ENCODE measurements at places on chromosomes 4 and X.

DNA sequence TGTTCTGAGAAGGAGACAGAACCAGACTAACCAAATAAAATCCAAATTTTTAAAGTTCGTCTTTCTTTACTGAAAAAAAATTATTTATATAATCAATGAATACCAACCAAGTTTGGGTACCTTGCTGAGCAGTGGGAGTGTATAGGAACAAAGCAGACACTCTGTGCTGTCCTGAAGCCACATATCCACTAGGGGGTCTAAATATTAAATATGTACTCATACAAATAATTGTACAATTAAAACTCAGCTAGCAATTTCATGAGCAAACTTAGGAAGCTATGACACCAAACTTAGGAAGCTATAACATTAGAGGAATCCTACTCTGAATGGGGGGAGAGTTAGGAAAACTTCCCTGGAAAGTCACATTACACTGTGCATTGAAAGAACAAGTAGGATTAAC lies 582.0 kb upstream of the EPHA5 start:
- no peak for DNase-seq

DNA sequence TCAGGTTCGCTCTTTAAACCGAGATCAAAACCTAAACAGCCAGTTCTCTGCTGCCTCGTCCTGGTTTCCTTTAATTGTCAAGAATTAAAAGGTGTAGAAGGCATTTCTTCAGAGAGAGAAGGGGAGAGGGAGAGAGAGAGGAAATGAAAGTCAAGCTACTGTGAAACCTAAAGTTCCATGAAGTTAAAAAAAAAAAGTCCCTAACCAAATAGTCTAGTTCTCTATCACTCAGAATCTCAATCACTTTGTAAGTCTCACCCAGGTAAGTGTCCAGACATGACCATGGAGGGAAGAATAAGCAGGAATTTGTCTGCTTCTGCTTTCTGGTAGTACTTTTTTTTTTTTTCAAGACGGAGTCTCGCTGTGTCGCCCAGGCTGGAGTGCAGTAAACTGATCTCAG lies 18.8 kb upstream of the SMIM14 start:
- no peak for DNase-seq

- no peak for DNase-seq
These were observed 330.7 kb upstream of the RASGEF1B start for GRCh38 chr4:81802285-81802846.

DNA sequence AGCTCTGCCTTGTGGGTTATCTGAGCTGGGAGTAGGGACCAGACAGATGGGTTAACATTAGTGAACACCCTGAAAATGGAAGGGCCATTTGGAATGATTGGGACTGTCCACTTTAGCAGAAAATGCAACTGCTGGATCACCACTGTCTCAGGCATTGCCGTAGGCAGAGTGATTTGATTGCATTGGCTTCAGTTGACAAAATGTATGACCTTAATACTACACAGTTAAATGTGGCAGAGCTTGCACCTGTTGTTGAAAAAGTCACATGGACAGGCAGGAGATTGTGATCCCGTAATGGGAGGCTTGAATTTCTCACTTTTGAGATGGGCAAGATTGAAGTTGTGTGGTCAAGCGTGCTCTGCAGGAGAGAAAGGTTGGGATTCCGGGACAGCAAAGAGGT lies 166.5 kb upstream of the PUDP start:
- DNase-seq = no peak

- DNase-seq = no peak
These were observed 694.4 kb upstream of the POU3F4 start for GRCh38 chrX:82813671-82814078.

DNA sequence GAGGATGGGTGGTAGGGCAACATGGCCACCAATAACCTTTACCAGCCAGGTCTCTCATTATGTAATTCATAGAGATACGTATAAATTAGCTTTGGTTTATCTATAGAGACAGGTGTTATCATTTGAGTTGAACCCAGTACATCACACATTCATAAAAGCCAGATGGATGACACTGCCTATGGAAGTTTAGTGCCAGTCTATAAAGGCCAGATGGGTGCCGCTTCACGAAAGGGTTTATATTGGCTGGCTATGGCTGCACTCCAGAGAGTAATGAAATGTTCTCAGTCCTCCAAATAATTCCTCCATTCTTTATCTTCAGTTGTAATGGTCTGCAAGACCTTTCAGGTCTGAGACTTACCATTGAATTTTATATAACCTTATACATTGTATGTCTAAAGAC lies 331.9 kb upstream of the NR3C2 start:
- no peak for DNase-seq

- DNase-seq = no peak
These were observed 5.8 kb upstream of the TMEM271 start for GRCh38 chr4:581753-582361.

DNA sequence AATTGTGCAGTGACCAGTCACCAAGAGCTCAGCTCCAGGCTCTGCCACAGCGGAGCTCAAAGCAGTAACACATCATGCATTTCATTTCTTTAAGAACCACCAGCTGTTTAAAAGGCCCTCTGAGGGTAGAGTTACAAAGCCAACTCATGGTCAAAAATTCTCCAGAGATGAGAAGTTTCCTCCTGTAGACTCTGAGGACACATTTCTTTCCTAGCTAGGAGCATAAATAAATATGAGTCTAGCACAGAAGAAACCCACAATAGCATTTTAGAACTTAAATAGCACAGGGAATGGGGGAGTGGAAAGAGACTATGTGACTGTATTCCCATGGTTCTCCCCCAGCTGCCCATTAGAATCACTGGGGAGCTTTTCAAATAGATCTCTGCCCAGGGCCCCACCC lies 6.5 kb upstream of the CRMP1 start:
- DNase-seq = no peak

DNA sequence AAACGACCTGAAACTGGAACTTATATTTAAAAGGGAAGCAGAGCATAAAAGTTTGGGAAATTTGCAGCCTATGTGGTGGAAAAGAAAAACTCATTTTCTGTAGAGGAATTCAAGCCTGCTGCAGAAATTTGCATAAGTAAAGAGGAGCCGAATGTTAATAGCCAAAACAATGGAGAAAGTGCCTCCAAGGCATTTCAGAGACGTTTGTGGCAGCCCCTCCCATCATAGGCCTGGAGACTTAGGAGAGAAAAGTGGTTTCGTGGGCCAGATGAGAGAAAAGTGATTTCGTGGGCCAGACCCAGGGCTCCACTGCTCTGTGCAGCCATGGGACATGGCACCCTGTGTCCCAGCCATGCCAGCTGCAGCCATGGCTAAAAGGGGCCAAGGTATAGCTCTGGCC lies 361.9 kb downstream of the PCDH19 start:
- DNase-seq = no peak

DNA sequence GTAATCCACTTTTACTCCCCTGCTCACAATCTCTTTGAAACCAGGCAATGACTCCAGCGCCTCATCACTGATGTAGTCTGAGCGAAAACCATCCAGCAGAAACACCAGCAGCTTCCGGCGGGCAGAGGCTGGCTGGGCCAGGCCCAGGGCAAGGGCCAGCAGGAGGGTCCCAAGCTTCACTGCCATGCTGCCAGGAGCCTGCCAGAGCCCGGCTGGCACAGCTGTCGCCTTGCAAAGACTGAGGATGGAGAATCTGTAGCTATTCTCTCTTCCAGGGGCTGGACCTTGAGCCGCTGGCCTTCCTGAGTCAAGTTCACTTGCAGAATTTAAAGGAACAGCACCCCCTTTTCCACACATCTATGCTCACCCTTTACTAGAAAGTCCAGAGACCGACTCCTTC lies at the start of gene ENPP6:
ENPP6 (minus strand) TSS at position 240 of the 400 bp plus-strand sequence; CDS start at position 186, 54 bp downstream.
- no peak for DNase-seq

DNA sequence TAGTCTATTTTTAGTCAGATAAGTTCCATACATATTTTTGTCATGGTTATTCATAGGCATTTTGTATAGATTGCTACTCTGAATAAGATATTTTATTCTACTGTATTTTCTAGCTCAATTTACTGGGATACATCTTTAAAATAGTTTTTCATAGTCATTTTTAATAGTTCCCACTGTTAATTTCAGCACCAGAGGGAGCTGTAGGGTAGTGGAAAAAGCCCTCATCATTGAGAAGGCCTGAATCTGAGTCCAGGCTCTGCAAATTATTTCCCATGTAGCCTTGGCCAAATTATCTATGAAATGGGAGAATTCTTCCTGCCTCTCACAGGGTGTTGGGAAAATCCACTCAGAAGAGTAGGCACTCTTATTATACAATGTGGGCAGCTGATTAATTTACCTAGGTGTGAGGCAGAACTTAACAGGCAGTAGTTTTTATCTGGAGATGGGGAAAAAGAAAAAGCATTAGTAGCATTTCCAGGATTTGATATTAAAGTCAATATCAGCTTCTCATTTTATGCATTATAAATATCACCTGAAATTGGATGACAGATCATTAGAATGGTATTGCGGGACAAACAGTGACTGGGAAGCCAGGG lies 102.9 kb upstream of the PAQR3 start:
- peak; percentile 35 for DNase-seq

DNA sequence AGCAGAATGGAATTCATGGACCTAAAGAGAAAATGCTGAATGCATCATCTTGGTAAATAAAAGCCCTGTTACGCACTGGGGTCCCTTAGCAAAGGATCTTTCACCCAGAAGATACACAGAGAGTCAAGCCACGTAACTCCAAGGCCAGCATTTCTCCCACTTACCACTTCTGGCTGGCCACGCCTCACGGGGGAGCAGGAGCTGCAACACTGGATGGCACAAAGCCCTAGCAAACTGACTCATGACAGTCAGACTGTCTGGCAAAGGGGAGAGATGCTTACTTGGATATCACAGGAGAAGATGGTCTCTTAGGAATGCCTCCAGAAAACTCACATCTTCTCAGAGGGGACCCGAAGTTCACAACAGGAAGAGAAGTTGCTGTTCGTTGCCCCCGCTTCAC lies 51.4 kb upstream of the BCLAF3 start:
- DNase-seq = no peak

GRCh38 chrX:19630776-19631707 lies 115.7 kb upstream of the MAP3K15 start:
- no peak for DNase-seq

GRCh38 chr4:77418333-77418732 lies 187.3 kb upstream of the CXCL13 start:
- peak; percentile 8 for DNase-seq

DNA sequence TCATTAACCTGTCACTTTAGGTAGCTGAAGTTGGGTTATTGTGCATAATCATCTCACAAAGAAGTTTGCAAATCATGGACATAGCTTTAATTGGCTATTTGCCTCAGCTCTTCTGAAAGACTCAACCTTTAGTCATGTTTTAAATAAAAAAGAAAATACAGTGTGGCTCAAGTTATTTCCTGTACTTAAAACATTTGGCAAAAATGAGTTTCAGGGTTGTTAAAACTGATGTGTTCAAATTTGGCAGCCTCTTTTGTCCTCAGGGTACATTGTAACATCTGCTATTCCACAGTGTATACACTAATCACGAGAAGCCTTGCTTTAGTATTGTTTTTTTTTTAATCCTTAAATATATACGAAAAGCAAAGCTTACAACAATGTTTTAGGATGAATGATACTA lies 31.5 kb upstream of the HPGD start:
- no peak for DNase-seq

GRCh38 chr4:150155391-150155790 lies 77.1 kb downstream of the DCLK2 start:
- no peak for DNase-seq

DNA sequence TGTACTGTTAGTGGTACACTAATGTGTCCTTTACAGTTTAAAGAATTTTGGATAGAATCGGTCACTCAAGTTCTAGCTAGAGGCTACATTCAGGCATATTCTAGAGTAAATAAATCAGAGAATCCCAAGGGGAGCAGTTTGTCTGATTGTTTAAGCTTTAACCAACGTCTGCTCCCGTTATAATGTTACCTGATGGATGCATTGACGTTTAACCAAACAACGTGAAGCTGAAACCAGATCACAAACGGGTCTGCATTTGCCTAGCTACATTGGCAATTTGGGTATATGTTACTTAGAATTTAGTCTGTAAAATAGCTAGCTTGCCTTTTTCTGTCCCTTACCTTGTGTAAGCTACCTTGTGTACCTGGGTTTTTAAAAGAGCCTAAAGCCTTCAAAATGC lies 1.6 kb downstream of the PI4K2B start:
- no peak for DNase-seq

GRCh38 chr4:136690360-136690759 lies 841.9 kb downstream of the PCDH18 start:
- DNase-seq = no peak

DNA sequence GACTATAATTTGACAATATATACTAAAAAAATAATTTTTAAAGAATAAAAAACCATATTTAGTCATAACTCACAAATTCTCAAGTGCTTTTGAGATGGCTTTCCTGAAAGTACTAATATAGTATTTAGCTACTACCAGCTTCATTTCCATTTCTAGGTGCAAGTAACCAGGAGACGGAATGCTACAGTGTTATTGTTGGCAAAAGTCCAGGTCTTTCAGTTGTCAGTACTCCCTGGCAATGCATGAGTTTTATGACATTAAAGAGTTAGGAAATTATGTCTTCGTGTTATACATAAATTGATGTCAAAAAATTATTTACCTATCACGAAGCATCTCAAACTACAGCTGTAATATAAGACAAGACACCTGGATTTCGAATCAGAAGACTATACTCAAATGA lies 45.0 kb downstream of the TMEM47 start:
- DNase-seq = no peak

DNA sequence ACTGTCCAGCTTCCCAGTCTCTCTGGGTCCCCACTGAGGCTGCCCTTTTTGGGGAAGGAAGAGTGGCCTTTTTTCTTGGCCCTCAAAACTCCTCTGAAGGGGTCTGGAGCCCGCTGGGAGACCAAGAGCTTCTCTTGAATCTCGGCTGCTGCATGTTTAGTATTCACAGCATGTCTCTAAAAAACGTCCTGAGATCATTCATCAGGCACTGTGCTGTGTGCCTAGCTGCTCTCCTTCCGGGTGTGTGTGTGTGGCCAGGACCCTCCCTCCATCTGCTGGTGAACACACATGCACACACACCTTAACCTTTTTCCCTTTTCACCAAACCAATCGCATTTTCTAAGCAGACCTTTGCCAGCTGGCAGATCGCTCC lies 841 bp upstream of the FRMPD3 start:
- DNase-seq = no peak

DNA sequence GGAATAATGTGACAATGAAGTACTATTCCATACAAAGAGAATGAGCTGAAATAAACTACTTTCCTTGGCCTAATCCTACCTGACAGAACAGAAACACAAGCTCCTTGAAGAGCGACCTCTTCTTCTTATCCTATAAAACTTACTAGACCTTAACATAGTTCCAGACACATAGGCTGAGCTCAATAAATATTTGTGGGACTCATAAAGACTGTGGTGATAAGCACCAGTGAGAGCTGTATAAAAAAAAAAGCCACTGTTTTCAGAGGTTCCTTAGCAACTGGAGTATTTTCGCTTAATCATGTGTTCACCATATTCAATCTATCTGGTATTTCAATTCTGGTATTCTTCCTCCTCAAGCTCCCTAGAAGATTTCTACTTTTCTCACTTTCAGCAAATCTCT lies 1129.6 kb downstream of the STPG2 start:
- DNase-seq = no peak

DNA sequence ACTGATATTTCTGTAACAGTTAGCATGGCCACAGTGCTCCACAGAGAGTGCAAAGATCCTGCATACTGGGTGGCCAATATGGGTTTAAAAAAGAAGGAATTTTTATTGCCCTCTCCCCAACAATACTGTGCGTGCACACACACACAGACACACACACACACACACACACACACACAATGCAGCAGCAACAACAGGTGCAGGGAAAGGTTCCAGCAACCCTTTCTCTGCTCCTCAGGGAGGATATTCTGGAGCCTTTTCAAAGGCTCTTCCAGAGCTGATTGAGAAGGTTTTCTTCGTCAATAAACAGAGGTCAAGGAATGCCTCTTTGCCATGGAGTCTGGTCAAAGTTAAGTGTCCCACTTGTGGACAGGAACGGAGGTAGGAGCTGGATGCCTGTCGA lies 84.8 kb upstream of the ZFP42 start:
- DNase-seq = no peak

GRCh38 chr4:157701695-157701994 lies 471.2 kb downstream of the GASK1B start:
- no peak for DNase-seq

Data from retina (tissue), 1 donor.